ENCODE measurements at places on chromosomes 1 and 21.

GRCh38 chr1:206699626-206700025, 14.9 kb downstream of the MAPKAPK2 start:
- no peak for DNase-seq

GRCh38 chr1:85502171-85502570, 37.2 kb upstream of the DDAH1 start:
- DNase-seq, result no peak

DNA sequence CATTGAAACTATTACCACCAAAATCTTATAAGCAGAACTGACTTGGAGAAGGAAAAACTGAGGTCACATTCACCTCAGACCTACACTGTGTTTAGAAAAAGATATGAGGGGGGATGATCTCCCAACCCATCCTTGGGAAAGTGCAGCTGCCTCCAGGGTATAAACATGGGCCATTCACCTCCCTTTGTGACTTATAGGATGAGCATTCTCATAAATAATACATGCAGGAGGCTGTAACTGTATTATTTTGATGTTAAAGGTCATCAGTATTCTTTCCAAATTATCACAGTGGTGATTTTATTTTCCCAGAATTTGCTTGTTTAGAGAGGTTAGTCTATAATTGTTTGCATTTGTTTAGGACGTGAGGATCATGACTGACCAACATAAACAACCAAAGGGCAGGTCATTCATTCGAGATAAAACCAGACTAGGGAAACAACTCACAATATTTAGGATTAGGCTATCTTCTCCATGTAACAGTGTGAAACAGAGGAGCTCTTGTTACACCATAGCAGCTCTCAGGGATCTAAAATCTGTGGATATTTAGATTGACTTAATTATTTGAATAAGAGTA, 109.2 kb upstream of the NR5A2 start:
- no peak for DNase-seq

DNA sequence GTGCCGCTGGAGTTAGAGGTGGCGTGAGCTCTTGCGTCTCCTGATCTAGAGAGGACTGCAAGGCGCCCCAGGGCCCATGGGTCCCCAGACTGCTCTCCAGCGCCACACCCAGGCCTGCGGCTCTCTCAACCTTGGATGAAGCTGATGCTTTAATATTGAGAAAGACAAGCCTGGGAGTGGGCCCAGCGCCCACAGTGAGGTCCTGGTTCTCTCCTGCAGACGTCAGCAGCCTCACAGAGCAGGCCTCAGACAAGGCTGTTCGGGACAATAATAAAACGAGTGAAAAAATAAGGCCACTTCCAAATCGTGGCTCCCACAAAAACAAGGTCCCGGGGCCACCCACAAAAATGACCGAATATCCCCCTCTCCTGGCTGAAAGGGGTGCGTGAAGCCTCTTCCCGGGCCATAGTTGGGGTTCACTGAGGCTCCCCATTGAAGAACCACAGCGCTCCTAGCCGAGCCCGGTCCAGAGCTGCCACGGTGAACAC, 6.0 kb upstream of the DNMT3L start:
- no peak for DNase-seq

DNA sequence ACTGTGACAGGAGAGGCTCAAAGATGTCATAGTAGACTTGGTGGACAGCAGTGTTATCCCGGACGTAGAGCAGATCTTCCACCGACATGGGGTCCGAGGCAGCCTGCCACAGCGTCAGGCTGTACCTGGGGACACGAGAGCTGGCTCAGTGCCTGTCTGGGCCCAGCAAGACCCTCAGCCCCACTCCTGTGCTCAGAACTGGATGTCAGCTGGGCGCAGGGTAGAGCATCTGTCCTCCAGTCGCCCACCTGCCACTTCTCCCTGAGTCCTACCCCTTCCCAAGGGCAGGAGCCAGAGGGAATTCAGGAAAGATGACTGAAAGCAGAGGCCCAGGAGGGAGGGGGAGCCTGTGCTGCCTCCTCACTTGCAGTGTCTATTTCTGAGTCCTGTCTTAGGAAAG, 11.7 kb downstream of the FAM151A start:
- no peak for DNase-seq

DNA sequence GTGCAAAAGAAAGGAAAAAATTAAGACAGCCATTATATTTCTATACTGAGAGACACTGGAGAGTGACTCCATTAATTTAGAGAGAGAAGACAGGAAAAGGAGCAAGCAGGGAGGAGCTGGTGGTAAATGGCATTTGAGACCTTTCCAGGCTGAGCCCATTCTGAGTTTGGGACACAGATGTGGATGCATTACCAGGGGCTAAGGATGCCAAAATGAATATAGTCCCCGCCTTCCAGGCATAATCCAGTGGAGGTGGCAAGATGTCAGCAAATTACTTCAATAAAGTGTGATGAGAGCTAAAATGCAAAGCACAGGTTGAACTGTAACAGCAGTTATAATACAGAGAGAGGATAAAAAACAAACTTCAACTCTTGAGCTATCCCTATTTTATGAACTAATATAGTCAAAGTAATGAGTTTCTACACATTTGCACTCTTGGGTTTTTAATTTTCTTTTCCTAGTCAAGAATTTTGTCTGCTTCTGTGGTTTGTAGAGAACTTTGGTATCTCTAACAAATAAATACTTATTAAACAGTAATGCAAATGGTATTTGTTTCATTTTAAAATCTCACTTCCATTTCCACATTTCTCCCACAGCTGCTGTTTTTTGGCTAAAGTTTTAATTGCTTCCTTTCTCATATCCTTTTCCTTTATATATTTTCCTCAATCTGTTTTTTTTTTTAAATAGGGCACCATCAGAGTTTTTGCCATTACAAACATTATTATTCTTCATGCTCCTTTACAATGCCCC, 228.2 kb upstream of the KCNK2 start:
- no peak for DNase-seq

DNA sequence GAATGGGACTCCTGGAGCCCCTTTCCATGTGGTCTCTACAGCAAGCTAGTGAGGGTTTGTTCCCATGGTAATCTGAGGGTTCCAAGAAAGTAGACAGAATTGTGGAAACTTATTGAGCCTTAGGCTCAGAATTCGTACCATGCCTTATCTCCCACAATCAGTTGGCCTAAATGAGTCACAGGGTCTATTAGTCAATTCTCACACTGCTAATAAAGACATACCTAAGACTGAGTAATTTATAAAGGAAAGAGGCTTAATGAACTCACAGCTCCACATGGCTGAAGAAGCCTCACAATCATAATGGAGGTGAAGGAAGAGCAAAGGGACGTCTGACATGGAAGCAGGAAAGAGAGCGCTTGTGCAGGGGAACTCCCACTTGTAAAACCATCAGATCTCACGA, 106.6 kb upstream of the CXADR start:
- DNase-seq, result no peak

GRCh38 chr1:9267352-9267686, 25.4 kb upstream of the SPSB1 start:
- DNase-seq, result no peak

Measured in SHP77 treated with DMSO at 0.1 percent for 48 hours (cell line).